ENCODE measurements at places on chromosomes 7 and 10.

- DNase-seq: no peak
These were observed 1015.6 kb upstream of the LRRTM3 start for GRCh38 chr10:65910209-65910608.

GRCh38 chr10:110871298-110872084 lies at the start of gene PDCD4:
PDCD4 (plus strand) TSS chr10:110871928; CDS start chr10:110876028, 4,100 bp downstream.
- peak; percentile 100 for DNase-seq

DNA sequence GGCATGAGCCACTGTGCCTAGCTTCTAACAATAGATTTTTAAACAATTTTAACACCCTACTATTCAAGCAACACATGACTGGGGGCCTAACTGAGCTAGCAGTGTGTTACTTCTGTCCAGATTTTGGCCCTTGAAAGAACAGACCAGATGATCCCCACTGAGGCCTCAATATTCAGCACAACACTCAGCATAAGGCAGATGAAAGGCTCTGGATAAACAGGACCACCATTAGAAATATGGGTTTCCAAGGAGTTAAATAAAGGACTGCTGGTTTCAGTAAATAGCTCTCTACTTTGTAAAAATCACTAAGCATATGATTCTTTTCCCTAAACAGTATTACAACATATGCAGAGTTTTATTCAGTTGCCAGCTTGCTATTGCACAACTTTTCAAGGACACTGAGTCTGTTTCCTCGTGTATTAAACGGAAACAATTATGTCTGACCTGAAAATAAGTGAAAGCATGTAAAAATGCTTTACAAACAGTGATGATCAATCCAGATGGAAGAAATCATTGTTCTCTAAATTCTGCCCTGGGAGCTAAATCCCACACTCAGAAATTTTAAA lies 23.8 kb upstream of the FZD1 start:
- DNase-seq: no peak

GRCh38 chr10:120327675-120328074 lies 129.4 kb upstream of the PLPP4 start:
- DNase-seq: no peak

DNA sequence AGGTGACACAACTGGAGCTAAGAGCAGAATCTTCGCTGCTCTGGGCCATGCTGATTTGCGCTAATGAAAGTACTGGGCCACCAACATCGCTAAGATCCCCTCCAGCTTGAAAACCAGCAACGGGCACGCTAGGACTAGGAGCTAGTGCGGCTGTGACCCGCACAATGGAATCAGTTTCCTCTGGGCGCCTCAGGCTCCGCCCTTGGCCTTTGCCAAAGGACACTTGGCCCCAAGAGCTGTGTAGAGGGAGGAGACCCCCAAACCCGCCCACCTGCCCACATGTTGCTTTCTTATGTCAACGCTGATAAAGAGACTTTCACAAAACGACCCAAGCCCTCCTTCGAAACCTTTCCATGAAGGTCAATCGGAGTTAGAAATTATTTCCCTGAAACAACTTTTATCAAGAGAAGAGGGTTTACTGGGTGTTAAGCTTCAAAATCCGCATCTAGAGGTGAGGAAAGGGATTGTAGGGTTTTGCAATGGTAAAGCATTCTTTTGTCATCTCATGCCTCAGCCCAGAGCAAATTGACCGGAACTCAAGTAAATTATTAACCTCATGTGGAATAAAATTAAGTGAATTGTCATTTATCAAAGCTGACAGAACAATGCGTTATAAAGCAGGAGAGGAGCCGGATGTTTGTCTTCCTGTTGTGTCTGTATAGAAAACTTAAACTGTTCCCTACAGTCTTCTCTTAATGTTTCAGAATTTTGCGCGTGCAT lies 9.4 kb downstream of the ABCB5 start:
- no peak for DNase-seq

- no peak for DNase-seq
These were observed 109.5 kb upstream of the HABP2 start for GRCh38 chr10:113443141-113443925.

DNA sequence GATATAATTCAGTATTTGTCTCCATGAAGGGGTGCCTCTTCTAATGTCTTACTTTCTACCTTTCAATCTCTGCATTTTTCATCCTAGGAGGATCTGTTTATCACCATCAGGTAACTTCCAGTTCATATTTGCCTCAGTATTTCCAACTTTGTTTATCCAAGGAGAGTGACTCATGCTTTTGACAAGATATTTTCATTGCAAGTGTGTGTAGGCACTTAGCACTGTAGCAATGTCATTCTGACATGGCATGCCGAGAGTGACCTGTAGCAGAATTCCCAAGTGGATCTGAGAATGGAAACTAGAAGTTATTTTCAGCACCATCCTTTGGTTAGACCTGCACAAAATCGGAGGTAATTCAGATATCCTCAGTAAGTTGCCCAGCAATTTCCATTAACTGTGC lies 129.9 kb downstream of the INHBA start:
- no peak for DNase-seq

DNA sequence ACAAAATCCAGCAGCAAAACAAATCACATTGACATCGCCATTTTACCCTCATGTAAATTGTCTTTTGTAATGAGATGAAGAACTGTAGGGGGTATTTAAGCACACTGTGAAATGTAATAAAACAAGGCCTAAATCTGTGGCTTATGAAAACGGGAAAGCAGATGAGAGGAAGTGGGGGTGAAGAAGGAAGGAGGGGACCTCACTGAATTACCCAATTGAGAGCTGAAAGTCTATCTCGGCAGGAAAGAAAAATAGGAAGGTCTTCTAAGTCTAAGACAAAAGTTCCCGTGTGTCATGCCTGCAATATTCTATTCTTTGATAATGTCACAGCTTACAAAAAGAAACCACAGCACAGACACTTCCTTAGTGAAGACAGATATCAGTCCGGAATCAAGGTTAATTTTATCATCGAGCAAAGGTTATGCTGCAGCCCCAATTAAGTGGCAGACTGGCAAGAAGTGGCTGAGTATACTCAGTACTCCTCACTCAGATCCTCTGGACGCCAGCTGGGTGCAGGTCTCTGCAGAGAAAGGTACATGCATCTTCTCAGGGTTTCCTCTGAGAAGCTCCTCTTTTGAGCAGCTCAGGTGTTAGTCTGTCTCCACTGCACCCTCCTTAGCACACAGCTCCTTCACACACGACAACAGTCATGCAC lies 239.7 kb downstream of the FANK1 start:
- DNase-seq: no peak

- no peak for DNase-seq
These were observed 4.1 kb downstream of the CPA1 start for GRCh38 chr7:130384371-130384801.

- DNase-seq: peak; percentile 7
These were observed 62.0 kb downstream of the CCNY start for GRCh38 chr10:35398355-35398754.

DNA sequence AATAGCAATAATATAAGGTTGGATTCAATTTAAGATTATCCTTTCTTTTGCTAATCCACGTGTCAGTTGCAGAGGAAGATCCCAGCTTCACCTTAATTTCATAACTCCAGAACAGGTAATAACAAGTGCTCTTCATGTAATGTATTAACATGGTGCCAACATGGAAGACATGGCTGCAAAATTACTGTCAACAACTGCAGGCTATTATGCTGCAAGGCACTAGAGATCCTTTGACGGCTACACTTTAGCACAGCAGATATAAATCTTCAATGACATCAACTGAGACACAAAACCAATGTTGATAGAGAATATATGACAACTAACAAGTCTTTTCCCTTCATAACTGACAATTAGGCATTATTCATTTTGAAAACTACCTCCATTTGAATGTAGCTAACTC lies 96.1 kb downstream of the RNF133 start:
- no peak for DNase-seq

- no peak for DNase-seq
These were observed 15.1 kb upstream of the SH3PXD2A start for GRCh38 chr10:103870516-103870915.

- no peak for DNase-seq
These were observed 1.5 kb downstream of the PCOLCE start for GRCh38 chr7:100603726-100604027.

GRCh38 chr10:67602268-67602950 lies 93.6 kb downstream of the CTNNA3 start:
- DNase-seq: no peak

DNA sequence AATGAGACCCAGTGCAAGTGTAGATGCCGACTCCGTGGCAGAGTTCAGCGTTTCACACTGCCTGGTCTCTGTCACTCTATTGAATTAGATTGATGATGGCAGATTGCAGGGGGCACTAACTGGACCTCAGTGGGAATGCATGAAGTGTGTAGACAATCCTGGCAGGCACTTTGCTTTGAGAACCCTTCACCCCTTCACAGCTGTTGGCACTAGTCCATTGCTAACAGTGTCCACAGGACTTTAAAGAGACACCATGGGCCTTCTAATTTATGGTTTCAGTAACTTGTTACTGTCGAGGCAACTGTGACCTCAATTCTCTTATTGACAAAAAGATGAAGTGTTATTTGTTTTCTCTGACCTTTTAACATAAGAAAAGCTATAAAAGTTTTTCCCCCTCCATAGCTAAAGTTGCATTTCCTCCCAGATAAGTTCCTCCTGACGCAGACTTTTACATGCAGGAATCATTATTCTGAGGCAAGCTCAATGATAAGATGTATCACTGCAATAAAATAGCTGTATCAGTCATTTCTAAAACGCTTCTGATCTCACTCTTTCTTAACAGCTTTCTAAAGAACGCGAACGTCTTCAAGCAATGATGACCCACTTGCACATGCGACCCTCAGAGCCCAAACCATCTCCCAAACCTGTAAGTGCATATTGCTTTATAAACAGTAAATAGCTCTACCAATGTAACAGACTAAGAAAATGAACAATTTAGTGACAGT lies 238.9 kb downstream of the FOXP2 start:
- no peak for DNase-seq

DNA sequence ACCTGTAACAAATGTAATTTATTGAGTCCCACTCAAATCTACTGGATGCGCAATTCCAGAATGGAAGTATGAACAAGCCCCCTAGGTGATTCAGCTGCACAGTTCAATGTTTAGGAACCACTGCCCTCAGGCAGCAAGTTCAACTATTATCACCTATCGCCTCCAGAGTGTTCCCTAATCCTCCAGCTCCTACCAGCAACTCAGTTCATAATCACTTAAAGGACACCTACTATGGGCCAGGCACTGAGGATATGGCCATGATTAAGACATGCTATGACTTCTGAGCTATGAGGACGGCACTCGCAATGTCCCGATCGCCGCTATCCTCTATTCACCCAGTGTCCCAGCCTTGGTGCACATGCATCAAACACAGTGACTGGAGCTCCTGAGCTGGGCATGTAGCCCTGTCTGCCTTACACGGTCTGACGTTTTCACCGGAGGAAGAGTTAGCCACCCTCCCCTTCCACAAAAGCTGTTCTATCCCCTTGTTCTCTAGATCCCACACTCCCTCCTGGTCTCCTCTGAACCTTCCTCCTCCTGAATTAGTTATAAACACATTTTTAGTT lies 22.3 kb downstream of the RHEB start:
- DNase-seq: no peak

- DNase-seq: no peak
These were observed 18.5 kb downstream of the SEPHS1 start for GRCh38 chr10:13329565-13329964.

GRCh38 chr7:113774182-113774807 lies 144.5 kb downstream of the PPP1R3A start:
- DNase-seq: no peak

- no peak for DNase-seq
These were observed 64.5 kb downstream of the HIF1AN start for GRCh38 chr10:100600218-100600617.

- DNase-seq: no peak
These were observed 475.1 kb downstream of the PARD3 start for GRCh38 chr10:34339816-34340553.

DNA sequence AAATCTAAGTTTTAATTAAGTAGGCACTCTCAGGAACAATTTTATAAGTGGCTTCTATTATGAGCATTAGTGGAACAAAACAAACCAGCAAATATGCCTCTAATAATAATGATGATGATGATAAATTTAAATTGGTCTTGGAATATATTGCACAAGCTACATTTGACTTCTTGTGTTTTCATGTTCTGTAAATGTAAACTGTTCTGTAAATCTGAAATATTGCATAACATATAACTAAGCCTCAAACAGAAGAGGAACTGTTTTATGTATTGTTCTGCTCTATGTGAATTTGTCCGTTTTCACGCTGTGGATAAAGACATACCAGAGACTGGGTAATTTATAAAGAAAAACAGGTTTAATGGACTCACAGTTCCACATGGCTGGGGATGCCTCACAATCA lies 625.2 kb upstream of the CELF2 start:
- DNase-seq: no peak

DNA sequence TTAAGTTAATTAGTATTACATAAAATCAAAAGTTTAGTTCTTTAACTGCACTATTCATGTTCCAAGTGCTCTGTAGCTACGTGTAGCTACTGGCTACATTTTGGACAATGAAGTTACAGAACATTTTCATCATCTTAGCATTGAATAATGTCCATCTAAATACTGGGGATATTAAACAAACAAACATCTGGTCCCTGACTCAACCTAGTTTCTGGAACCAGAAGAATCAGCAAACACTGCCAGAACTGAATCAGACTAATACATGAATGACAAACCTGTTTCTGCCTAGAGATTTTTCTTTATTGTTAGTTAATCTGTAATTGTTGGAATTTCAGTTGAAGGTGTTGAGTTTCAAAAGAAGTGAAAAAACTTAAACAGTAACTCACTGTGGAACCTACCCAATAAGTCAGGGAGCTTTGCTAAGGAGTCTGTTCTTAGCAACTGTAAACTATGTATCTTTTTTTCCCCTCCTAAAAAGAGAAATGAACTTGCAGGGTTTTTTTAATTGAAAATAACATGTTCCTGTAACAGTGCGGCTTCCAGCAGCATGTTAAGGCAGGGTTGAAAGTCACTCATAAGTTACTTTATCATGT lies 58.3 kb downstream of the CDK13 start:
- DNase-seq: no peak

DNA sequence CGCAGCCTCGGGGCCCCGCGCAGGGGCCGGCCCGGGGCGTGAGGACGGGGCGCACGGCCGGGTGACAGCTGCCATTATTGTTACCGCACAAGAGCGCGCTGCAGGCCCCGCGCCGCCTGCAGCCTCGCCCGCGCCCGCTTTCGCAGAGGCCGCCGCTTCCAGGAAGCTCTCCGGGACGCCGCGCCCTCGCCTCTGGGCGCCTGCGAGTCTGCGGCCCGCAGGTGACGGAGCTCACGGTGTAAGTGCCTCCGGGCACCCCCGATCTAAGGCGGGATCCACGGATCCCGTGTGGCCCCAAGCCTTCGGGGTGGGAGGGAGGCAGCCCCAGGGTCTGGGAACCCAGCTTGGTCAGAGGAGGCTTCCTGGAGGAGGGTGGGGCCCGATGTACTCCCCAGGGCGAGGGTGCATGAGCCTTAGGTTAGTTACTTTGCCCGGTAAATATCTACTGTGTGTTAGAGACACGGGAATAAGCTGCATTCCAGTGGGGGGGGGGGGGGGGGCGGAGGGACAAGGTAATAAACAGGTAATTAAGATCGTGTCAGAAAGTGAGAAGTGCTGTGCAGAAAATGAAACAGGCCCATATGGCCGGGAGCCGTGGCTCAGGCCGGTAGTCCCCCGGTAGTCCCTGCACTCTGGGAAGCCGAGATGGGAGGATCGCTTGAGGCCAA lies 638 bp downstream of the IQCE start:
- peak; percentile 67 for DNase-seq

GRCh38 chr7:78479348-78479747 lies 680.8 kb downstream of the PHTF2 start:
- DNase-seq: no peak
